ENCODE measurements at places on chromosomes 12 and 14.

DNA sequence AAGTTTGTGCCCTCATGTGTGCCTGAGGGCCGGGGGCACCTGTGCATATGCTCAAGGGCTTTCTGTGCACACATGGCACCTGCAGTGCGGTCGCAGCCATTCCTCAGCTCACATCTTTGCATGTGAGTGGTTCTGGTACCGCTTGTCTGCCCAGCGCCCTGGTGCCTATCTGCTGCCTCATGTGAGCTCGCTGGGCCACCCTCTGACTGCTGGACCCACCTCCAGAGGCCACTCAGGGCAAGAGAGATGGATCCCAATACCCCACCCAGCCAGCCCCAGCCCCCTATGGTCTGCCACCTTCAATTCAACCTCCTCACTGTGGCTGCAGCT, 5.4 kb upstream of the AMN start:
- no peak for DNase-seq

DNA sequence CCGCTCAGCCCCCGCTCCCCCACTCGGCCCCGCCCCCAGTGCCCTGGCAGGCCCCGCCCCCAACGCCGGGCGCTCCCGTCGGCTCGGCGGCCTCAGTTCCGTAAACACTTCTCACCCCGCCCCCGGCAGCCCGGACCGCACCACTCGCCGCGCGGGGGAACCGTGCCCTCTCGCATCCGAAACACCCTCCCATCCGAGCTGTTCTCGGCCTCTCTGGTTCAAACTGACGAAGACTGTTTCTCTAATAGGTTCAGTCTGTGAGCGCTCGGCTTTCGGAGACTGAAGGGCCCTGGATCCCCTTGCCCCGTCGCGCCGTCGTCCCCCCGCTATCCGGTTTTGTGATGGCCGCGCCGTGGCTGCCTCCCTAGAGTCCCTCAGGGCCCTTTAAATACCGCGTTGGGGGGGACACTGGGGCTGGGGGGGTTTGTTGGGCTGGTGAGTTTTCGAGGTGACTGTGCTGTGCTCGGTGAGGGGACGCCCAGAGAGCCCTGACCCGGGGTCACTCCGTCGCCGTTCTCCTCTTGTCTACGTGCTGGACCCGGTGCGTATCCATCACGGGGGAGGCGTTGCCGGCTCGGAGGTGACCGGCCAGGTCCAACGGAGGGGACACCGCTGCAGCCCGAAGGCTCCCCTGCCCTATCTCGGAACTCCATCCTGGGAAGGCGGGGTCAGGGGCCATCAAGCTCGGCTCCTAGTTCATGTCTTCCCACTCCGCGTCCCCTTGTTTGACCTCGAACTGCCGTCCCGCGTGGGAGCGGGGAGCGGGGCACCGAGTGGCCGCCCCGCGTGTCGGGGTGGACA, at the start of gene TCP11L2:
TCP11L2 (plus strand) TSS at position 333 of the 801 bp plus-strand sequence. CDS start 8,343 bp downstream, outside the sequence.
- peak; percentile 90 for DNase-seq

- no peak for DNase-seq
These were observed 20.7 kb downstream of the NFKBIA start for GRCh38 chr14:35383569-35384454.

DNA sequence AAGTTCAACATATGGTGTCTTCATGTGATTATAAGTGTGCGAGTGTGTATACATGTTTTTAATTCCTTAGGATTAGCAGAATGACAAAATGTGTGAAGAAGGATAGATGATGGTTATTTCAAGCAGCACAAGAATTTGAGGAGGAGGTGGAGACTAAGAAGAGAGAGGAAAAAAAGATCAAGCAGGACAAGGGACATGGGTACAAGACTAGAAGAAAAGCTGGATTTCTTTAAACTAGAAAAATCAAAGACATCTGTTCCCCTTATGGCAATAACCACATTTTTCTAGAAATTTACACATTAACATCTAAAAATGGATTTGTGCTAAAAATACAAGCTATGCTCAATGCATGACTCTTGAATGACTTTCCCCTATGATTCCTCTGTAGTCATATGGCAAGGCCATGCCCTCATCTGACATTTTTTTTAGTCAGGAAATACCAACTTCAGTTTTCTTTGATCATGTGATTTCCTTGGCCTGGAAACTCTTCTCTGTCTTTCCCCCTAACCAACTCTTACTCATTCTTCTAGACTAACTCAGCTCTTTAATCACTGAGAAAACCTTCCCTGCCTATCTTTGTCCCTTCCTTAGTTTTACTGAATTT, 435.8 kb downstream of the NRXN3 start:
- DNase-seq, result no peak

GRCh38 chr12:69247268-69248018, 8.1 kb downstream of the CPSF6 start:
- DNase-seq, result no peak

GRCh38 chr12:93519859-93520258, 52.5 kb downstream of the MRPL42 start:
- no peak for DNase-seq

DNA sequence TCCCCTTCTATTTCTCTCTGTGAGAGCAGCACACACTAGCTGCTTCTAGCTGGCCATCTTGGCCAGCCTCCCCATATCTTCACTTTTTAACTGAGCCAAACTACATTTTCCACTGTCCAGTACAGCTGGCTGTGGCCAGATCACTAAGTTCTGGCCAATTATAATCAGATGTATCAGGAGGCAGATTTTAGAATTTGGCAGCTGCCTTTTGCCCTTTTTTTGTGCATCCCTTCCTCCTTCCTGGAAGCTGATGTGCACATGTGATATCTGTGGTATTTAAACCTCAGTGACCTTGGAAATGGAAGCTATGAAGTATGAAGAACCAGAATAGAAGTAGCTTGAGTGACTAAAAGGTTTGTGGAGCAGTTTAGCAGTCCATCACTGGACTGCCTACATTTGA, 49.8 kb upstream of the ANO6 start:
- DNase-seq, result no peak

Measured in coronary artery (tissue), 2 donors.